GM23248 (cell line): ENCODE measurements at places on chromosomes 2 and 18. TPM values are rescaled to one million over a fixed set of nuclear protein-coding genes. Genes with fewer than 3 reads are reported as not detected.
A peak's percentile ranks its signal among the peaks of the same experiment; 100 is the strongest.

The DYNAP gene
- not detected in 2 replicates for total RNA-seq

The ATP6V1C2 gene
- total RNA-seq = not detected in 2 replicates

The CREB1 gene
- 44.5 and 71.8 TPM in 2 replicates for total RNA-seq

The KCNG3 gene
- not detected in 2 replicates for total RNA-seq

The SEMA4C gene
- 21.0 and 24.3 TPM in 2 replicates for total RNA-seq

DNA sequence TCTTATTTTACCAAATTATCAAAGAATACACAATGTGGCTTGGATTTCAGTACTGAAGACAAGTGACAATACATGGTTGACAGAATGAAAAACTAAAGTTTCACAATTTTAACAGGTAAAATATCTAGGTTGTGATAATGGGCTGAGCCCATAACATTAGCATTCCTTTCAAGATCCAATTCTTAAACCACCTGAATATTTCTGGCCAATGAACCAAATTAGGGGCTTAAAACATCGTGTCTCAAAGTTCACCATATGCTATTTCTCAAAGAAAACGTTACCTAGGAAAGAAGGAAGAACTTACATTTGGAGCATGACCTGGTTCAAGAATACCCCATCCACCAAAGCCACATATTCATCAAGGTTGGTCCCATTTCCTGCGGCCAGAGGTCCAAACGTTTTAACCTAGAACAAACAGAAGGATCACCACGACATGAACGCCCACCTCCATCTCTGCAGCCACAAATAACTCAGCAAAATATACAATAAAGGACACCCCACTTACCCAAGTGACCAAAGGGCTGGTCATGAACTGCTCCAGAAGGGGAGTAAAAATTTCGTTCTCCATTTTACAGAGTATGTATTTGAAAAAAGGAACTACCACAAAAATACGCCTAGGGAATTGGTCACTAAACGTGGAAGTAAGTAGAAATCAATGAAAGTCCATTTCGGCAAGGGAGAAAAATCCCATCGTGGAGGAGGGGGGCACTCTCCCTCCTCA is 984 bp downstream of the CCDC88A start:
- H3K27ac ChIP-seq = peak overlapping the region; percentile 69
- H3K36me3 ChIP-seq = no peaks in the 10 kb centered on the region; the same call in 1 of the 2 replicates
- H3K4me1 ChIP-seq = peaks cover 20% of the 10 kb centered on the region
- H3K4me3 ChIP-seq = peak overlapping the region; percentile 89

DNA sequence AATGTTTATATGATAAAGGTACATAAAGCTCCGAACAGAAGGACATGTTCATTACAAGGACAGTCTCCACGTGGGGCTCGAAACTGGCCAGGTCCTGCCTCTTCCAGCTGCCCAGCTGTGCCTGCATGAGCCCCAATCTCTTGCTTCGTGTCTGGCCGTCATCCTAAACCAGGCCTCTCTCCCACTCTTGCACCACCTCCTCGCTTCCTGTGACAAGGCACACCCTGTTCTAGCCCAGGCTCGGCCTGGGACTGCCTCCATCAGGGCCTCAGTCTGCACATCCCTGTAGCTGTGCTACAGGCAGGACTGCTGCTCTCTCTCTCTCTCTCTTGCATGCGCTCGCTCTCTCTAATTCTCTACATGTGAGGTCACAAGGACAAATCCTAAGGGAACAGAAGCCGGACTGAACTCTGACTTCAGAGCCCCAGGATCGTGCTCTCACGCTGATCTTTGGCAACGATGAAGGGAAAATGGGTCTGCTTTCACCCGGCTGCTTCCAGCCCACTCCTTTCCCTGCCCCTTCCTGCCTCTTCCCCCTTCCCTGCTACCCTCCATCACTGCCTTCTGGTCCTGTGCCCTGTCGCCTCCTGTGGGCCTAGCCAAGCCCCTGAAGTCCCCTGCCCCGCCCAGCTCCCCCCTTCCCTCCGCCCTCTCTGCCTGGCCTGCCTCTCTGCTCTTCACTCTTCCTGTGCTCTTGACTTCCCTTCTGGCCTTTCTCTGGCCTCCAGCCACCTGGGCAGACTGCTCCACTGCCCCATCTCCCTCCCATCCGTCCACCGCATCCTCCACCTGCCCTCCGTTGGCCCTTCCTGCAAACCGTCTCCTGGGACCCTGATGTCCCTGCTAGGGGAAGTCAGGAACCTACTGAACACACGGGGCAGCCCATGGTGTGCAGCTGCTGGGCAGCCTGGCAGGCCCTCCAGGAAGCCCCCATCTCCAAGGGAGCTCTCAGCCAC is 7.8 kb upstream of the GPR55 start:
- DNase-seq = peak; percentile 71
- no peaks in the 10 kb centered on the region for H3K36me3 ChIP-seq
- no peak overlapping the region for H3K27ac ChIP-seq
- 0 out of 2 replicates have a peak, but pooled peaks cover 5% of the 10 kb centered on the region for H3K4me1 ChIP-seq

- DNase-seq = no peak
- no peak overlapping the region for H3K4me3 ChIP-seq
- H3K27me3 ChIP-seq = peaks cover 42% of the 10 kb centered on the region
- no peaks in the 10 kb centered on the region for H3K4me1 ChIP-seq
These were observed 4.7 kb upstream of the C2orf72 start for GRCh38 chr2:231032575-231033140.

GRCh38 chr2:79200762-79201161 is 41.2 kb upstream of the REG3A start:
- no peak overlapping the region for H3K4me3 ChIP-seq
- no peaks in the 10 kb centered on the region for H3K4me1 ChIP-seq
- H3K27ac ChIP-seq = no peak overlapping the region
- H3K36me3 ChIP-seq = no peaks in the 10 kb centered on the region
- no peak for DNase-seq

DNA sequence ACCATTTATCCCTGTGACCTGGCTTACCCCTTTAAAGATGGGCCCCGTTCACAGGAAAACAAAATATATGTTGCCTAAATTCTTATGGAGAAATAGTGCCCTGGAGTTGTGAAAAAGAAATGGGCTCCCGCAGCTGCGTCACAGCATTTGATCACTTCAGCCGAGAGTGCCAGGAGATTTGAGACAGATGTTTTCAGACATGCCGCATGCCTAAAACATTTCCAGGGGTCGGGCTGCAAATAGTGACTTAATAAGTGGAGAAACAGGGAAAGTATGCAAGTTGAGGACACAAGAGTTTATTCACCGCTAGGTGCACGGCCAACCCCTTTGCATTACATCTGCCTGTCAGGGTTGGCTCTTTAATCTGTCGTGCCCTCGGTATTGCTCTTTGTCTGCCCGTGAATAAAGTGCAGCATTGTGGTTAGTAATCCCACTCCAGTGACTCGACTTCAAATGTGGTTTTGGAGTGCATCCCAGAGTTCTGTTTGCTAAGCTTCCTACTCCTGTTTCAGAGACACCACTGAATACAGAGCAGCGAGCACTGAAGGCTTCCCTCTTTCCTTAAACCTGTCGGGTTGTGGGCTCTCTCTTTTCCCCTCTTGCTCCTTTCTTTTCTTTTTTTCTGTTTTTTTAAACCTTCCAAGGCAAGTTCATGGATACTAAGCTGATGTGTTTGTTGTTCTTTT is 187.5 kb downstream of the LTBP1 start:
- peaks cover 54% of the 10 kb centered on the region for H3K4me1 ChIP-seq
- no peaks in the 10 kb centered on the region for H3K36me3 ChIP-seq
- H3K27me3 ChIP-seq = no peaks in the 10 kb centered on the region
- peak overlapping the region; percentile 87 for H3K27ac ChIP-seq

DNA sequence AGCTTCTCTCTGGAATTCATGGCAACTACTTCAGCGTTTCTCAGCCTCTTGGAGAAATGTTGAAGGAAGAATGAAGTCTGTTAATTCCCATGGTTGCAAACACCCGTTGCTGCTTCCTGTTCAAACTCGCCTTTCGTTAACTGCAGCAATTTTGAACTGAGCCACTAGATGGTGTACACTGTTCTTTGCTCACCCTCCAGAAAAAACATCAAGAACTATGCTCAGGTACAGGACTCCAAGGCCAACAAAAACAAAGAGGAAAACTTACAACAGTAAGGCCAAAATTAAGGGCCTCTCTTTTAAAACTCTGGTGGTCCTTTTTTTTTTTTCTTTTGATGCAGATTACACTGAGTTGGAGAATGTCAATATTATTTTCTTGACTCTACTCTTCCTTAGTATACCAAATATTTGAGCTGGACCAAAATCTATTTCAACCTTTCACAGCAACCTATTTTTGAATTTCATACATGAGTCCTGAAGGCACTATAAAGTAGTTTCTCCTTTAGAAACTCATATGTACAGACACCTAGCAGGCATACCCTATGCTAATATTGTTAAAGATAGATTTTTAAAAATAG is 58.2 kb downstream of the KLHL14 start:
- peak; percentile 62 for DNase-seq
- no peaks in the 10 kb centered on the region for H3K36me3 ChIP-seq
- H3K27ac ChIP-seq = no peak overlapping the region
- no peaks in the 10 kb centered on the region for H3K4me1 ChIP-seq

DNA sequence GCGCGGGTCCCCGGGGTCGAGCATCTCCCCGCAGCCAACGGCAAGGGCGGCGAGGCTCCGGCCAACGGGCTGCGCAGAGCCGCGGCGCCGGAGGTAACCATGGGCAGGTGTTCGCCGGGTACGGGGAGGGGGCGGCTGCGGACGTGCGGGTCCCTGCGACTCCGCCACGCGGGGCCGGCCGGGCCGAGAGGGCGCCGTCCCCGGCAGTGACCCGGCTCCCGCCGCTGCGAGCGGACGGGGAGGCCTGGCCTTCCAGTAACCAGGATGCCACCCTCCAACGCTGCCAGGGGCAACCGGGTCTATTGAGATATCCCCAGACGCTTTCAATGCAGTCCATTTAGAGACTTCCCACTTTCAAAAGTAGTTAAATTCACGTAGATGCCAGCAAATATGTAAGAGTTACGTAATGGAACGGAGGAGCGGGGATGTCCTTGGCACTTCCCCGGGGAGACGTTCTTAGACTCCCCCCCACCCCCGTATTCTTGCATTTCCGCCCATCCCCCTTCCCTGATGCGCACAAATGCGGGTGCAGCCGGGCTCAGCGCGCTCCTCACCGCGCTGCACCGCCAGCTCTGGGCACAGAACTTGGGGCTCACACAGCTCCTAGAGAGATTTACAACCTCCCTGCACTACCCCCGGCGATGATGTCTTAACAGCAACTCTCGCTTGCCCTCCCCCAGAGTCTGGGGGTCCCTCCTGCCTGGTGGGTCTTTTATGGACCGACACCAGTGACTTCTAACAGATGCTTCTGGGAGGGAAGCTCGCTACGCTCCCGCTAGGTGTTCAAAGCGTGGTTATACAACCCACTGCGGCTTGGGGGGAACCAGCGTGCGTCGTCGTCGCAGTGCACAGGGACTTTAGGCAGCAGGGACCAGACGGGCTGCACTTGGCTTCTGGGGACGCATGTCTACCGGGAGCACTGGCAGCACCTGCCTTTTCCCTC is 657 bp downstream of the SGPP2 start:
- H3K27me3 ChIP-seq = peaks cover 45% of the 10 kb centered on the region
- no peak overlapping the region for H3K4me3 ChIP-seq
- no peak overlapping the region for H3K27ac ChIP-seq
- H3K36me3 ChIP-seq = no peaks in the 10 kb centered on the region
- no peak for DNase-seq

DNA sequence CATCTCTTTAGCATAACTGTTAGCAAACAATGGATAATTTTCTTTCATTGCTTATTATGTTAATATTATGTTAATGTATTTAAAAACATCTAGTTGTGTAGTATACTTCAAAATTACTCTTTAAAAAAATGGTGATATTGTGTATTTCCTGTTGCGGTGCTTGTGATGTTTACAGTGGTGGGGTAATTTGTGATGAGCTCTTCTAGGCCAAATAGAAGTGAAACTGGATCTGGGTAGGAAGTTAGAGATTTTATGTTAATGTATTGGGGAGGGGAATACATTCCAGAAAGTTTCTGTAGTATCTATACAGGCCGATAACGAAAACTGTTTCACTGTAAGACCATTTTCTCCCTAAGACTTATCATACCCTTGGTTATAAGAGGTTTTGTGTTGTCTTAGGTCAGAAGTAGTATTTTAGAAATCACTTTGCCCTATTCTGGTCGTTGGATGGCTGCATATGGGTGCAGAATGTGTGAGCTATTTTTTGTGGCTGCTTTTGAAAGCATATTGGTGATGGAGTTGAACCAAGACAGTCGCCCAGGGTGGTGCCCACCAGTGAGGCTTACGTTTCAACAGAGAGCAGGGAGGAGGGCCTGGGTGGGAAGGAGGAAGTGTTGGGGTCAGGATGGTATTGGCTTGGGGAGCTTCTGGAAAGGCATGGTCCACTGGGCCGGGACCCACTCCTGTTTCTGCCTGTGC is 5.8 kb downstream of the TSHZ1 start:
- H3K36me3 ChIP-seq = no peaks in the 10 kb centered on the region
- H3K27ac ChIP-seq = no peak overlapping the region
- DNase-seq = no peak

DNA sequence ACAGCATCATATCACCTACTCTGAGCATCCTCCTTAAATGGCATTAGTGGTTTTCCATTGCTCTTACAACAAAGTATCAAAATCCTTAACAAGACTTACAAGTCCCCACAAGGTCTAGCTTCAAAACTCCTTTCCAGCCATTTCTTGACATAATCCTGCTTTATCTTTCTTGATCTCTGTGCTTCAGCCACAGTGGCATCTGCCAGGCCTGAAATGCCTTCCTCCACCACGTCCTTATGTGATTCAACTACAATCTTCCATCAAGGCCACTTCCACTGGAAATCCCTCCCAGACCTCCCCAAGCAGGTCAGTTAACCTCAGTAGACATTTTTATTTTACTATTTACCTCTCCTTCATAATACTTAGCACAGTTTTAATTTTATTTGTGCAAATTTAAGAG is 83.8 kb upstream of the CCDC150 start:
- no peaks in the 10 kb centered on the region for H3K27me3 ChIP-seq
- no peaks in the 10 kb centered on the region; the same call in 1 of the 2 replicates for H3K4me1 ChIP-seq
- no peaks in the 10 kb centered on the region for H3K36me3 ChIP-seq
- H3K27ac ChIP-seq = no peak overlapping the region
- DNase-seq = no peak

GRCh38 chr2:207133820-207134519 is 31.8 kb downstream of the KLF7 start:
- H3K4me3 ChIP-seq = peak overlapping the region; percentile 23
- peaks cover 16% of the 10 kb centered on the region; the same call in 1 of the 2 replicates for H3K36me3 ChIP-seq
- peak; percentile 78 for DNase-seq
- peaks cover 95% of the 10 kb centered on the region for H3K4me1 ChIP-seq
- H3K27ac ChIP-seq = peak overlapping the region; percentile 71

DNA sequence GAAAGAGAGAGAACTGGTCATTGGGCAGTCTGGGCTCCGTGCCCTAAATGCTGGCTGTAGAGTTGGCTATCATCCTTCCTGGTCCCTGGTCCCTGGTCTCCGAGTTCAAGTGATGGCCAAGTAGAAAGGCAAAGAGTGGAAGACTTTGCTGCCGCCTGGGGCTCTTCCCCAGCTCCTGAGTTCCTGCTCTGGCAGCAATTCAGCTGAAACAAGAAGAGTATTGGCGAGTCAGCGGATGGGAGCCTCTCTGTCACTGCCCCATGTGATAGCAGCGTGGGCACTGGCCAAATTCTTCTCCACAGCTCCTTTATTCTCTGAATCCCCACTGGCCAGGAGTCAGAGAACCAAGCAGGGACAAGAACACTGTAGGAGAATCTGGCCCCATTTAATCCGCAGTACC is 351.0 kb upstream of the POU3F3 start:
- H3K27ac ChIP-seq = no peak overlapping the region
- H3K4me1 ChIP-seq = no peaks in the 10 kb centered on the region
- no peak overlapping the region for H3K4me3 ChIP-seq
- H3K27me3 ChIP-seq = no peaks in the 10 kb centered on the region
- no peaks in the 10 kb centered on the region for H3K36me3 ChIP-seq
- DNase-seq = no peak
